Activated CD4-positive, alpha-beta memory T cell treated with anti-CD3 and anti-CD28 coated beads for 36 hours (primary cell): ENCODE measurements at places on chromosomes 2 and 18.

- H3K4me1 ChIP-seq: peaks cover 43% of the 10 kb centered on the region
- DNase-seq: no peak
- no peak overlapping the region for H3K4me3 ChIP-seq
- peaks cover 5% of the 10 kb centered on the region for H3K27me3 ChIP-seq
- no peak overlapping the region for H3K27ac ChIP-seq
- no peaks in the 10 kb centered on the region for H3K36me3 ChIP-seq
Observed at GRCh38 chr2:242034138-242034537, 164.6 kb downstream of the RTP5 start.

- H3K36me3 ChIP-seq: no peaks in the 10 kb centered on the region
- DNase-seq: no peak
- no peak overlapping the region for H3K27ac ChIP-seq
- H3K4me3 ChIP-seq: no peak overlapping the region
Observed at GRCh38 chr2:107927034-107927534, 59.2 kb upstream of the SLC5A7 start.

DNA sequence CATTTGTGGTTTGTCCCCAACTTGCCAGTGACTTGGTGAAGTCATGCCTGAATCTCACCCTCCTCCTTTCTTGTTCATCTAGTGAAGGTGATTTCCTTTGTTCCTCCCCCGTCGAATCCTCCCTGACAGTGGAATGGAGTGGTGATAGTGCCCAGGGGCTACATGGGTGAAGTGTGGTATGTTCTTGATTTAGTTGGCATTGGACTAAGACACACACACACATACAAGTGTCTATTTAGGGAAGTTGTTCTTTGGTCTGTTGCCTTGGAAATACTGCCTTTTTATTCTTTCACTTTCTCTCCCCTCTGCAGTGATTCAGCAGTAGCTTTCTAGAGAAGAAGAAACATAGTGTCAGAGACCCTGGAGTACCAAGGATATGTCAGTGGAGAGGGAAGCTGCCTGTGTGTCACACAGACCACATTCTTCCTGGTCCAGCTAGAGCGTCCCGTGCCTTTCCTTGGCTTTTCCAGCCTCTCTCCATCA, 10.9 kb downstream of the INPP4A start:
- H3K27ac ChIP-seq: peak overlapping the region; percentile 84
- H3K4me1 ChIP-seq: peaks cover 93% of the 10 kb centered on the region
- peaks cover 8% of the 10 kb centered on the region for H3K36me3 ChIP-seq
- H3K27me3 ChIP-seq: no peaks in the 10 kb centered on the region
- H3K4me3 ChIP-seq: peak overlapping the region; percentile 55

- no peak overlapping the region for H3K4me3 ChIP-seq
- DNase-seq: no peak
- H3K27me3 ChIP-seq: no peaks in the 10 kb centered on the region
- H3K27ac ChIP-seq: peak overlapping the region; percentile 28
- H3K4me1 ChIP-seq: peaks cover 3% of the 10 kb centered on the region
- H3K36me3 ChIP-seq: peaks cover 12% of the 10 kb centered on the region
Observed at GRCh38 chr18:50947899-50948298, 19.9 kb upstream of the ELAC1 start.

DNA sequence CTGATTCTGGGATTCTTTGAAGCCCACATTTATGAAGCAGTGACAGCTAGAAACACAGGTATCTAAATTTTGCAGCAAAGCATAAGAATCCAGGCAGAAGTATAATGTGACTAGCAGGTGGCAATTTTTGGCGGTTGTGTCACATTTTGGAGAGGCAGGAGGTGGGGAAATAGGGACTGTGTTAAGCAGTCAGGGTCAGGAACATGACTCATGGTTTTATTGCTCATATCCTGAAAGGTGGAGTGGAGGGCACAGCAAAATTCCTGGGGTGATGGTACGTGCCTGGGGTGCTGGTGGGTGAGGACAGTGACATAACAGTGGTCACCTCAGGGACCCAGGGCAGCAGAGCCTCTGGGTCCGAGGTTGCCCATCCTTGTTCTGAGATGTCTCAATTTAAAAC, 63.5 kb upstream of the TTN start:
- H3K36me3 ChIP-seq: no peaks in the 10 kb centered on the region
- DNase-seq: no peak
- H3K4me3 ChIP-seq: no peak overlapping the region

DNA sequence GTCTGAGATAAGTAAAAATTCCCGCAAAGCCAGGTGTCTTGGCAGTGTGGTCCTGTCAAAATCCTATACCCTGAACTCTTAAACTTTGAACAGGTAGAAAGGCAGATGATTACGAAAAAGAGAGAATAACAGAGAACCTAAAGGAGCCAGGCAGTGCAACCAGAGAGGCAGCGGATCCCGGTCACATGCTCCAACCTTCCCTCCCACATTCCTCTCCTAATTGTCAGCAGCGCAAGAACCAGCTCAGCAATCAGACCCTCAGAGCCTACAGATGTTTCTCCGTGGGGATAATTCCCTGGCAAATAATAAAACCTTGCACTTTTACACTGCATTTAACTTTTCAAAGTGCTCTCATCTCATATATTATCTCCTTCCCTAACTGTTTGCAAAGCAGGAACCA, 124.8 kb downstream of the EPHA4 start:
- H3K4me3 ChIP-seq: no peak overlapping the region
- peaks cover 10% of the 10 kb centered on the region for H3K36me3 ChIP-seq
- peaks cover 8% of the 10 kb centered on the region for H3K4me1 ChIP-seq
- no peak for DNase-seq

GRCh38 chr2:200810252-200810997, 1.3 kb upstream of the BZW1 start:
- H3K27me3 ChIP-seq: peaks cover 1% of the 10 kb centered on the region
- no peak for DNase-seq
- peaks cover 28% of the 10 kb centered on the region for H3K36me3 ChIP-seq
- H3K27ac ChIP-seq: peak overlapping the region; percentile 98
- H3K4me1 ChIP-seq: peaks cover 34% of the 10 kb centered on the region

DNA sequence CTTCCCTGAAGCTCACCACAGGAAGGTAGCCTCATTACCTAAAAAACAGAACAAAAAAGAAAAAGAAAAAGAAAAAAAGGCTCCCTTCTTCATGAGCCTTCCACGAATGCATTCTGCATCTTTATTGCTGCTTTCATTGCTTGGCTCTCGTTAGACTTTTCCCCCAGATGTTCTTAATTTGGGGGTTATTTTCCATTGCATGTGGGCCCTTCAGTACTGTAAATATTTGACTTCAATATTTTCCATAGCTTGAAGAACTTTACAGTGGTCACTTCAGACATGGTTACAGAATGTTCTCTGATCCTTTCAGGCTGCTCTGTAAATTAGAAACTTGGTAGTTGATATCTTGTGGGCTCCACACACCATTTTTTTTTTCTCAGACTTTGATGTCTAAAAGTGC, 65.6 kb upstream of the COPS8 start:
- H3K36me3 ChIP-seq: no peaks in the 10 kb centered on the region
- H3K4me1 ChIP-seq: no peaks in the 10 kb centered on the region
- no peak overlapping the region for H3K4me3 ChIP-seq
- DNase-seq: no peak
- peaks cover 2% of the 10 kb centered on the region for H3K27me3 ChIP-seq

DNA sequence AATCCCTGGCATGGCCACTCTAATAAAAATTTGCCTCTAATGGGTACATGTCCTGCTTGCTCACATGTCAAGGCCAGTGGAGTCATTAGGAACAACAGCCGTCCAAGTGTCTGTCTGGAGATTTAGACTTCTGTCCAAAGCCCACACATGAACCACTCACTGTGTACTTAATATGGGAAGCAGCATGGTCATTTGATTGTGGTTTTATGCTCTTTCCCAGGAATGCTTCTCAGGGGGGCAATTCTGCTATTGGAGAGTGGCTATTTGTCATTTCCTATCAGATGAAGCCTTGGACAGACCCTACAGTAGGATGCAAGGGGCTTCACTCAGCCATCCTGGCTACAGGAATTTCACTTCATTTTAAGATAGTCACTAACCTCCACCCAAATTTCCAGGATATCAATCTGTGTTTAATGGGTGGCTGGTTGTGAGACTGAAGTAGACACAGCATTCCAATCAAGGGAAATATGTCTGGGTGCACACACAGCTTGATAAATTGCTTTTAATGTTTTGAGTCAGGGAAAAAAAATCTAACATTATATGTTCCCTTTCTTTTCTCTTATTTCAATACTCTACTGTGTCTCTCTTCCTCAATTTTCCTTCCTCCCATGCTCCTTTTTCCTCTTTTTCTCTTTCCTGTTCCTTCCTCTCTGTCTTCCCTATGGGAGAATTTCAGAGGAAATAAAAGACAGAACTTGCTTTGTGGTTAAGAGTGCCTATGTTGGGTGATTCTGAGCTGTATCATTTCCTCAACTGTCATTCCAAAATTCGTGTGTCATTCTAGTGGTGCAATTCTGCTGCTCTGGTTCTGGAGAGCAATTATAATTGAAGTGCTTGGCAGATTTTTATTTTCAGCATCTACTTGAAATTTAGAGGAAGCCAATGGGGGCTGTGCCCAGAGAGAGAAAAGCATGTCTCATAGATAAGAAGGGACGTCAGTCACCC, 320.1 kb downstream of the OSR1 start:
- no peaks in the 10 kb centered on the region for H3K4me1 ChIP-seq
- DNase-seq: no peak
- no peak overlapping the region for H3K4me3 ChIP-seq
- no peaks in the 10 kb centered on the region for H3K27me3 ChIP-seq

DNA sequence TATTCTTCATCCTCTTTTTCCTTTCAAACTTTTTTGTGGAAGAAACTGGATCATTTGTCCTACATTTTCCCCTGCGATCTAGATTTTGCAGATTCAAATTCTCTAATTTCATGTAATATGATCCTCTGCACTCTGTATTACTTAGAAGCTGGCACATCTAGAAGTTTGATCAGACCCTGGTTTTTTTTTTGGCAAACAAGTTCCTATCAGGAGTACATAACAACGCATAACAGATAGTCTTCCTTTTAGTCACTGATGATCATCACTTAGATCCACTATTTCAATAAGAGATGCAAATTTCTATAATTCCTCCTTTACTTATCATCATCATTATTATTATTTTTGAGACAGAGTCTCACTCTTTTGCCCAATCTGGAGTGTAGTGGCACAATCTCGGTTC, 117.1 kb downstream of the CDH2 start:
- no peak overlapping the region for H3K27ac ChIP-seq
- no peaks in the 10 kb centered on the region for H3K4me1 ChIP-seq
- H3K27me3 ChIP-seq: no peaks in the 10 kb centered on the region
- H3K36me3 ChIP-seq: no peaks in the 10 kb centered on the region
- no peak for DNase-seq

DNA sequence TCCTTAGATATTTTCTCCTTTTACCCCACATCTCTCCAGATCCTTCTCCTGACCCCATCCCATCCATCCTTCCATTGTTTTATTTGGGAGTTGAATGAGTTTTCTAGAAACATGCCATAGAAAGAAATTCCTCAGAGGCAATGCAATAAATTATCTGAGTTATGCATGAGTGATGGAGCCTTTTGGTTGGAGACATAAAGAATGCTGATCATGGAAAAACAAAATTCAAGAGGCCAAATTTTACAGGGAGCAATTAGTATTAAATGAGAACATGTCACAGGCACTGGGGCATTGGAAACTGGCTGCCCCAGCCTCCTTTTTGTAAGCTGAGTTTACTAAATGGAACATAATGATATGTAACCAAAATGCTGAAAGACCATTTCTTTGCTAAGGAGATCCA, 74.2 kb upstream of the LCLAT1 start:
- H3K4me3 ChIP-seq: no peak overlapping the region
- no peaks in the 10 kb centered on the region for H3K27me3 ChIP-seq
- H3K27ac ChIP-seq: peak overlapping the region; percentile 25
- DNase-seq: no peak
- H3K4me1 ChIP-seq: peaks cover 29% of the 10 kb centered on the region

DNA sequence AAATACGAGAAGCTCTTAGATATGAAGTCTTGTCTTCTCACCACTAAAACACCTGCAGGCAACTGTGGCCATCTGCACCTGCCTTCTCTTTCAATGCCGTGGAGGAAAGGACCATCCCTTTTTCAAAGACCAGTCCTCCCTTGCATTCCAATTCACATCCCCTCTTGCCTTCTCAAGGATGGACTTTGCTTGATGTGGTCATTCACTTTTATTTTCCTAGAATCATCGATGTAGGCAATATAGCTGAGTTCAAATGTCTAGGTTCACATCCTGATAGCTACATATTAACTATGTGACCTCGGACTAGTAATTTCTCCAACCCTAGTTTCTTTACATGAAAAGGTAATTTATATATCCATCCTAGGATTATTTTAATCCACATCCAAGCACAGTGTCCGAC, 110.1 kb downstream of the HIBCH start:
- H3K4me1 ChIP-seq: no peaks in the 10 kb centered on the region
- H3K36me3 ChIP-seq: peaks cover 8% of the 10 kb centered on the region
- H3K4me3 ChIP-seq: no peak overlapping the region
- H3K27me3 ChIP-seq: no peaks in the 10 kb centered on the region
- no peak overlapping the region for H3K27ac ChIP-seq

GRCh38 chr18:6249170-6249569, 165.5 kb downstream of the L3MBTL4 start:
- no peaks in the 10 kb centered on the region for H3K27me3 ChIP-seq
- no peak overlapping the region for H3K27ac ChIP-seq
- H3K36me3 ChIP-seq: no peaks in the 10 kb centered on the region
- DNase-seq: no peak

GRCh38 chr2:195671563-195671962, 14.5 kb downstream of the SLC39A10 start:
- H3K4me1 ChIP-seq: peaks cover 26% of the 10 kb centered on the region
- no peak overlapping the region for H3K4me3 ChIP-seq
- DNase-seq: no peak
- H3K27me3 ChIP-seq: no peaks in the 10 kb centered on the region

DNA sequence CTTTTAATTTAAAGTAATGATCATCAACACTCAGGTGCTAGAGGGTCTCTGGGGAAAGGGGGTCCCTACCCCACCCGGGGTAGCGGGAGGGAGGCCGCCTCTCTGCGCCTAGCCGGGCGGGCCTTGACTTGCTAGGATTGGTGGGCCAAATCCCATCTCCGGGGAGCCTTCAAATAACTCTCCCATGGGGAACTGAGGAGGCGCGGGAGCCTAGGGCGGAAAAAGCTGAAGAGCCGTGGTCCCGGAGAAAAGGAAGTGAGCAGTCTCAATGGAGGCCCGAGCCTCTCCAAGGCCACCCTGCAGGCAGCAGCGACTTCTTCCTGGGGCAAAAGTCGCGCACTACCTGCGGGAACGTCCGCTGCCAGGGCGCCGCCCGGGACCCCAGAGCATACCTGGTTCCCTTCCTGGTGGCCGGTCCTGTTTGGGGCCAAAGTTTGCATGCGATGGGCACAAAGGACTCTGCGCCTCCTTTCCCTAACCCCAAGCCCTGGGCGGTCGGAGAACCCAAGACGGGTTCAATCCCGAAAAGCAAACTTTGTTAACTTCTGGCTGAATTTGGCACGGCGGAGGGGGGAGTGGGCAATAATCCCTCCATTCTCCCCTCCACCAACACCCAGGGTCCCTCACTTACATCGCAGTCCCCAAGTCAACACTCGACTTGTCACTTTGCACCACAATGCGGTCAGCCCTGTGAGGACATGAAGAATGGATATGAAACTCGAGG, 13.6 kb downstream of the EN1 start:
- DNase-seq: no peak
- peaks cover 63% of the 10 kb centered on the region for H3K27me3 ChIP-seq
- no peak overlapping the region for H3K27ac ChIP-seq

- H3K4me3 ChIP-seq: no peak overlapping the region
- peaks cover 1% of the 10 kb centered on the region for H3K27me3 ChIP-seq
- no peaks in the 10 kb centered on the region for H3K36me3 ChIP-seq
- no peaks in the 10 kb centered on the region for H3K4me1 ChIP-seq
- DNase-seq: no peak
Observed at GRCh38 chr2:88099798-88100488, 27.9 kb downstream of the FABP1 start.

GRCh38 chr2:168912901-168913369, 11.8 kb downstream of the G6PC2 start:
- H3K4me1 ChIP-seq: peaks cover 12% of the 10 kb centered on the region
- no peak for DNase-seq
